ENCODE measurements at places on chromosomes 5 and 9.

GRCh38 chr5:7382588-7382987, 13.3 kb upstream of the ADCY2 start:
- DNase-seq: no peak

DNA sequence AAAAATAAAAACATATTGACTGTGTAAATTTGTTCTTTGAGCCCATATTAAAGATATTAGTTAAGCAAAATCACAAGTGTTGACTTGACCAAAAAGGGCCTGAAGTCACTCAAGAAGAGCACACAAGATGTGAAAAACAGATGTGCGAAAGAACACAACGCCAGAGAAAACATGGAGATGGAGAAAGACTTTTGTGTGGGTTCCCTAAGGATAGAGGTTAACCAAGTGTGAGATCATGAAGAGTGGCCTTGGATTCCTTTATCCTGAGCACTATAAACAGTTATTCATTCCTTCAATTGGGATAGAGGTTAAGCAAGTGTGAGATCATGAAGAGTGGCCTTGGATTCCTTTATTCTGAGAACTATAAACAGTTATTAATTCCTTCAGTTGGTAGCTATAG, 361.8 kb downstream of the CDH18 start:
- DNase-seq: no peak

DNA sequence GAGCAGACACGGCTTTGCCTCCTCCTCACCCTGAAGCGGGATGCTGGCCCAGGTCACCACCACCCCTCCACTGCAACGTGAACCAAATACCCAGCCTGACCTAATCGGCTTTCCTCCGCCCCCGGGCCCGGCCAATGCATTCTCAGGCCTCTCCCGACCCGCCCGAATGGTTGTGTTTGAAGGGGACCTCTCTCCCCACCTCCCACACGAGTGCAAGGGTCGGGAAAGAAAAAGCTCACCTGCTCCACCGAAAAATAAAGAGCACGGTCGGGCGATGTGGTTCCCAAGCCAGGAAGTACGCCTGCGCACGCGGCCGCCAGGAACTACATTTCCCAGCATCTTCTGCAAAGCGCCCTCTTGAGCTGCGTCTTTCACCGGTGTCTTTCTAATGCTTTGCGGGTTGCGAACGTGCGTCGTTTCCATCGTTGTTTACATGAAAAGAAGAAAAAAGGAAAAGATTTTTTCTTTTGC, at the start of gene ZNF883:
ZNF883 (minus strand) TSS at position 282 of the 471 bp plus-strand sequence.
- DNase-seq: peak; percentile 71

- DNase-seq: no peak
These were observed 4.0 kb upstream of the LRRC70 start for GRCh38 chr5:62574599-62574998.

All from right kidney (tissue), 9 donors.